ENCODE measurements at places on chromosomes 16 and 17.

DNA sequence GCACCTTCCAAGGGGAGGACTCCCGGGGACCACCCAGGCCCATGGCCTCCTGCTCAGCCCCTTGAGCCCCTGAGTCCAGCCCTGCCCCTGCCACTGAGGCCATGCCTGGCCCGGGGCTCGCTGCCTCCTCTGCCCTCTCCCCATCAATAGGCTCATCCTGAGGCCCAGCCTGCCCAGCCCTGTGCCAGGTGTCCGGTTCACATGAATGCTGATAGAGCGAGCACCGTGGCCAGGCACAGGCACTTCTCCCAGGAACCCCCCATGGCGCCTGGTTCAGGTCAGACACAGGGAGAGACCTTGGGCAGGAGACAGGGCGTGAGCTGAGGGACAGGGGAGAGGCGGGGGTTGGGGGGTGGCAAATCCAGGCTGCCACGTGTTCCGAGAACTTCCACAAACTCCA is 2.8 kb upstream of the PVALEF start:
- DNase-seq, result no peak

GRCh38 chr17:51860954-51861561 is 297.5 kb downstream of the CA10 start:
- DNase-seq, result no peak

- DNase-seq, result no peak
These were observed 662 bp upstream of the TUBB3 start for GRCh38 chr16:89922477-89922883.

- DNase-seq, result no peak
These were observed 527 bp upstream of the MGAT5B start for GRCh38 chr17:76867578-76868175.

DNA sequence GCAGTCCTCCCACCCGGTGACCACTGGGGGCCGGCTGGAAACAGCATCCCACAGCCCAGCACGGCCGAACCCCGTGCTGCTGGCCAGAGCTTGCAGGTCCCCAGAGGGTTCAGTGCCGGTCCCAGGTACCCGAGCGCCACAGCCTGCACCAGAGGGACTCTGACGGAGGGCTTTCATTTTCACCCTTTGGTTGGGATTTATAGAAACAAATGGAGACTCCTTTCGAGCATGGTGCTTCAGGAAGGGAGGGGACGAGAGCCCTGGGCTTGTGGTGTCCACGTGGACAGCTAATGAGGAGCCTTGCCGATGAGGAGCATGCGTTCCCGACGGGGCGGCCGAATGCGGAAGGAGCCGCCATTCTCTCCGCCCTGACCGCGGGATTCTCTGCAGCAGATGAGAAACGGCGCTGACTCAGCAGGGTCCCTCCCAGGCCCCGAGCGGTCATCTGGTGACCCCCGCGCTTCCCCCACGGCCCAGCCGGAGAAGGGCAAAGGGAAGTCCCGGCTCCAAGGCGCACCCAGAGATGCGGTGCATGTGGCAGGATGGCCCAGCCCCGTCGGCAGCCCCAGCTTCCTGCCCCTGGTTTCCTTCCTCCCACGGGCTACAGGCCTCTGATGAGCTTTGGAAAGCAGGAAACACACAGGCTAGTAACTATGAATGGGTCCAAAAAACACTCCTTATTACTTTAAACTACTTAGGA is 9.8 kb downstream of the SLC38A10 start:
- no peak for DNase-seq

- no peak for DNase-seq
These were observed 336.0 kb upstream of the EEF2KMT start for GRCh38 chr16:5433587-5433986.

- no peak for DNase-seq
These were observed 240.9 kb downstream of the ENGASE start for GRCh38 chr17:79315358-79316105.

- DNase-seq, result no peak
These were observed 42.5 kb upstream of the ATP2A3 start for GRCh38 chr17:4006745-4007211.

GRCh38 chr17:64297467-64298088 is 34.5 kb upstream of the TEX2 start:
- no peak for DNase-seq

DNA sequence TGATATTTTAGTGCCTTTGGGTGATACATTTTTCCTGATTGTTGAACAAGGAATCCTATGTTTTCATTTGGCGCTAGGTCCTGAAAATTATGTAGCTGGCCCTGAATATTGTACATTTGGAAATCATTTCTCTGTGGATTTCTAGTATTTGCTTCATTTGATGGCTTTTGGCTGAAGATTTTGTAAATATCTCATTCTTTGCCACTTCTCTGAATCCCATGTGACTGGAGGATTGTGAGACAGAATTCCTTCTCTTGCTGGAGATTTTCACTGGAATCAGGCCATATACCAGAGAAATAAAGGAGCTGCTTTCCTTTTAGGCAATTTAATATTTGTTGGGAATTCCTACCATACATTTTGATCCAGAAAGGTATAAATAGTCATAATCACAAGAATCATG is 8.6 kb downstream of the KRT28 start:
- DNase-seq, result no peak

All from stimulated activated CD8-positive, alpha-beta memory T cell treated with anti-CD3 and anti-CD28 coated beads, Interleukin-4, amount 100 ng/mL, for 1 hour (primary cell).